Naive thymus-derived CD4-positive, alpha-beta T cell (primary cell): ENCODE measurements at places on chromosomes 3 and 15. TPM values are rescaled to one million over a fixed set of nuclear protein-coding genes. Genes with fewer than 3 reads are reported as not detected.

GRCh38 chr15:38028869-38029268 lies 94.4 kb downstream of the TMCO5A start:
- no peak for DNase-seq
- H3K4me1 ChIP-seq, result no peaks in the 10 kb centered on the region
- no peaks in the 10 kb centered on the region for H3K27me3 ChIP-seq
- no peaks in the 10 kb centered on the region for H3K36me3 ChIP-seq

Gene TM6SF1
- total RNA-seq, result 10.1 and 11.2 TPM in 2 replicates

Gene ATP13A3
- total RNA-seq, result 46.5 TPM

GRCh38 chr15:31442699-31443111 lies 116.1 kb downstream of the KLF13 start:
- no peaks in the 10 kb centered on the region for H3K27me3 ChIP-seq
- H3K27ac ChIP-seq, result no peak overlapping the region
- DNase-seq, result no peak
- H3K36me3 ChIP-seq, result no peaks in the 10 kb centered on the region
- peaks cover 13% of the 10 kb centered on the region for H3K4me1 ChIP-seq

Gene SLCO3A1
- 25.4 TPM for total RNA-seq

DNA sequence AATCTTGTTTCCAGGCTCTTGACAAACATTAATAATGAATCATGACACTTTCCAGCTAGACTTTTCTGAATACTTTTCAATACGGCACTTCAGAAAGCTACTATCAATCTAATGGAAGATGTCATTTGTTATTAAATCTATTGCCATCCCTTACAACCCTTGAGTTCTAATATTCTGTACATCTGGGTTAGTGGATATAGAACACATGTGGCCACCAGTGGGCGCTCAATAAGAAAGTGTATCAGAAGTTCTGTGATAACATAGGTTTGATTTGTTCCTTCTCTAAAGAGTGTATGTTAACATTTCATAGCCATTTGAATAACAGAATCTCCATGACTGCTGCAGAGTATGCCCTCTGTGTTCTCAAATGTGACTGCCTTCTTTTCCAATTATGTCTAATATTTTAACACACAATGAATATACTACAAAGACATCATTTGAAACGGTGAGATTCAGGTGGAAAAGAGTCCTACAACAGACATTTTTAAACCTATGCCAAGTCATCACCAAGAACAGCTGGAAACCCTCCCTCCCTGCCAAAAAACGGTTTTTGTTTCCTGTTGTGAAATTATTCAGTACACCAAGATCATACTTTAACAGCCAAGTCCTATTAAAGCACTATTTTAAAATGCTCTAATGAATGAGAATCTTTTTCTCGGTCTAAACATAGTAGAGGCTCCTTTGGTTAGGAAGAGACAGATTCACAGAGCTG lies 22.2 kb downstream of the ALDH1A2 start:
- no peaks in the 10 kb centered on the region for H3K4me1 ChIP-seq
- no peak overlapping the region for H3K4me3 ChIP-seq
- H3K36me3 ChIP-seq, result no peaks in the 10 kb centered on the region
- H3K27ac ChIP-seq, result no peak overlapping the region
- DNase-seq, result peak; percentile 27
- H3K27me3 ChIP-seq, result no peaks in the 10 kb centered on the region

DNA sequence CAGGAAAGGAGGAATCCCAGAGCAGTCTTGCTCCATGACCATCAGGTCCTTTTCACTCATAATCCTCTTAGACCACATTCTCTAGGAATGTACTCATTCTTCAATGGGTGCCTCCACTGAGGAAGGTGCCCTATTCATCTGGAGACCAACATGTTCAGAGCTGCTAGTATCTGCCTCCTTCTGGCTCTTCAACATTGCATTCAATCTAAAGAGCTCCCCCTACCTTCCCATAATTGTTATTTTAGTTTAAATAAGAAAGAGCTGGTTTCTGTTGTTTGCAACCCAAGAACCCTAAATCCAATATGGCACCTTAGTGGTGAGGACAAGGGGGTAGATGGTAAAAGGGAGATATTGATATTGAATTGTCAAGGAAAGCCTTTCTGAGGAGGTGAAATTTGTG lies 67.6 kb downstream of the SCN11A start:
- no peaks in the 10 kb centered on the region for H3K36me3 ChIP-seq
- H3K4me3 ChIP-seq, result no peak overlapping the region
- no peaks in the 10 kb centered on the region for H3K27me3 ChIP-seq
- H3K27ac ChIP-seq, result no peak overlapping the region
- no peaks in the 10 kb centered on the region for H3K4me1 ChIP-seq

DNA sequence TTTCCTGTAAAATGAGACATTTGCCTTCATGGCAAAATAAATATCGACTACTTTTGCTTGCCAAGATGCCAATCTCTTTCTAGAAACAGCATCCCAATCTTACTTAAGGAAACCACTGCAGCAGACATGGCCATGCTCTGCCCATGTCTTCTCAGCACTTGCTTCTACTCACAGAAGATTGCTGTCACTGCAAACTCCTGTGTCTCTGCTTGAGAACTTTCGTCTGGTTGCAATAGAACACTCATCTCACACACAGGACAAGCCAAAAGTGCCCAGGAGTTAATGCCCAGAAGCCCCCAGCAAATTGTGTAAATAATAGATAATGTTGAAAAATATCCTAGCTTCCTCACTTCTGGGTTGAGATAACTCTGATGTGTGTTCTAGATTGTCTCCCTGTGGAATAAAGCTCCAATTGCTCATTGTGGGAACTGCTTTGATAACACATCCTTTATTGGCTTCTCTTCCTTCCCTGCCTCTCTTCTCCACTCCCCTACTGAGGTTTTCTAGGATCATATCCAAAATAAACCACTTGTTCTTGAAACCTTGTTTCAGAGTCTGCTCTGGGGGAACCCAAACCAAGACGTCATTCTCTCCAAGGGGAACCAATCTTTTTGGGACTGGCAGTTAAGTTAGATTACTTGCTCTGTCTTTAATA lies 156.3 kb upstream of the STRIT1 start:
- no peak for DNase-seq
- no peak overlapping the region for H3K4me3 ChIP-seq
- no peaks in the 10 kb centered on the region for H3K4me1 ChIP-seq
- H3K36me3 ChIP-seq, result no peaks in the 10 kb centered on the region
- no peaks in the 10 kb centered on the region for H3K27me3 ChIP-seq

GRCh38 chr3:50830451-50830850 lies 155.7 kb downstream of the DOCK3 start:
- no peak overlapping the region for H3K27ac ChIP-seq
- H3K4me3 ChIP-seq, result no peak overlapping the region
- H3K36me3 ChIP-seq, result no peaks in the 10 kb centered on the region
- no peaks in the 10 kb centered on the region for H3K27me3 ChIP-seq

GRCh38 chr3:78858174-78858573 lies 909.6 kb downstream of the ROBO1 start:
- H3K4me3 ChIP-seq, result no peak overlapping the region
- H3K4me1 ChIP-seq, result no peaks in the 10 kb centered on the region
- no peaks in the 10 kb centered on the region for H3K27me3 ChIP-seq
- no peak for DNase-seq
- H3K36me3 ChIP-seq, result no peaks in the 10 kb centered on the region

Gene TM4SF4
- total RNA-seq, result not detected

DNA sequence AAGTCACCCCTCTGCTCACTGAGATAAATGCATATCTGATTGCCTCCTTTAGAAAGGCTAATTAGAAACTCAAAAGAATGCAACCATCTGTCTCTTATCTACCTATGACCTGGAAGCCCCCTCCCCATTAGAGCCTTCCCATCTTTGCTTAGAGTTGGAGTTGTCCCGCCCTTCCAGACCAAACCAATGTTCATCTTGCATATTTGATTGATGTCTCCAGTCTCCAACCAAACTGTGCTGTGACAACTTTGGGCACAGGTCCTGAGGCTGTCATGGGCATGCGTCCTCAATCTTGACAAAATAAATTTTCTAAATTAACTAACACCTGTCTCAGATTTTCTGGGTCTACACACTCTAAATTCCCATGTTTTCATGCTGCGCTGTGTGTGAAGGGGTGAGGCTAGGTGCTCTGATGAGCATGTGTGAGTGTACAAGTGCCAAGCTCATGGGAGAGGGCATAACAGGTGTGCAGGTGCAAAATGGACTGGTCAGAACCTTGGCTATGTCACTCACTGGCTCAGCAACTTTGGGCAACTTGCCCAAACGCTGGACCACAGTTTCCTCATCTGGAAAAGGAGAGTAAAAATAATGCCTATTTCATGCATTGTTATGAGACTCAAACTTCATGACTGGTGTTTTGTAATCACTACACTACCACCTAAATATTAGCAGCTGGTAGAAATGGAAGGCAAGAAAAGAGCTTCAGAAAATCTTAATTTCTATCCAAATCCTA lies 7.2 kb downstream of the DAPK2 start:
- DNase-seq, result no peak
- H3K36me3 ChIP-seq, result no peaks in the 10 kb centered on the region
- no peak overlapping the region for H3K27ac ChIP-seq
- no peak overlapping the region for H3K4me3 ChIP-seq

Gene C3orf62
- total RNA-seq, result 10.9 TPM

DNA sequence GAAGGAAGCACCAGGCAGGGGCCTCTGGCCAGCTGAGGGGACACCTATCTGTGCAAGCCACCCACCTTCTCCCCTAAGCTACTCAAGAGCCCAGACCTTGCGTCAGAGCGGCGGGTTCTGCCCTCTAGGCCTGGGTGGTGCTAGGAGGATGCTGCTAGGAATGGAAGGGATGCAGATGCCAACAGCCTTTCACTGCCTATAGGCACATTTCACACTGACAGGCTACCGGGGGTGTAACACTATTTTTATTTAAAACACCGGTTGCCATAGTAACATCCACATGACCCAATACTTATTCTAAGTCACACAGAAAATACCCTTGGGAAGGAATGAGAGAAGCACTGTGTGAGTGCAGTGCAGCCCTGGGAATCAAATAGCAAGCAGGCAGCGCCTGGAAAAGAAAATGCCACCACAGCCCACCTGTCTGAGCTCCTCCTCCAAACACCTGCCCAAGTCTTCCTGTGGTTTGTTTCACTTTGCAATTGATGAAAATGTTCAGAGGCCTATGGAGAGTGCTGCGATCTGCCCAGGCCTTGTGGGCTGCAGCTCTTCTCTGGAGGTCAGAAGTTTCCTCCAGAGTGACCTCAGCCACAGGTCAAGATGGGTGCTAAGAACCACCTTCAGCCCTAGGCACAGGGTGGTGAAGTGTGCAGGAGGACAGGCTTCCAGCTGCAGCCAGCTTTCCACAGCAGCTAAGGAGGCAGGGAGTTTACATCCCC lies 113.5 kb upstream of the TOPAZ1 start:
- H3K27ac ChIP-seq, result no peak overlapping the region
- no peaks in the 10 kb centered on the region for H3K27me3 ChIP-seq
- H3K4me1 ChIP-seq, result no peaks in the 10 kb centered on the region
- DNase-seq, result no peak
- no peaks in the 10 kb centered on the region for H3K36me3 ChIP-seq

GRCh38 chr15:45429941-45430792 lies 51.8 kb upstream of the GATM start:
- no peaks in the 10 kb centered on the region for H3K27me3 ChIP-seq
- H3K4me1 ChIP-seq, result no peaks in the 10 kb centered on the region
- no peak overlapping the region for H3K27ac ChIP-seq
- no peaks in the 10 kb centered on the region for H3K36me3 ChIP-seq

Gene ADAMTS7
- not detected for total RNA-seq

DNA sequence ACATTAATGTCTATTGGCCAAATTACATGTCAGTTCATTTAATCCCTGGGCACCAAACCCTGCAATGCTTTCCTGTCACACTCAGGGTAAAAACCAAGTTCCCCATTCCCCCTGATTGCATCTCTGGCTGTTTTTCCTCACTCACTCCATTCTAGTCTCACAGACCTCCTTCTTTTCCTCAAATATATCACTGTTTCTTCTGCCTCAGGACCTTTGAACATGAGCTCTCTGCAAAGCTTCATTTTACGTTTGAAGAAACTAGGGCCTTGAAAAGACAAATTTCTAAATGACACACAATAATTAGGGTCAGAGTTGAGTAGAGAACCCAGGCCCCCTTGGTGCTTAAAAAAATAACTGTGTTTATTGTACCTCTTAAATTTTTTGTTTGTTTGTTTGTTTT lies 230.6 kb downstream of the THRB start:
- no peaks in the 10 kb centered on the region for H3K27me3 ChIP-seq
- no peak overlapping the region for H3K4me3 ChIP-seq
- H3K36me3 ChIP-seq, result no peaks in the 10 kb centered on the region

Gene MST1R
- 1.2 TPM for total RNA-seq

DNA sequence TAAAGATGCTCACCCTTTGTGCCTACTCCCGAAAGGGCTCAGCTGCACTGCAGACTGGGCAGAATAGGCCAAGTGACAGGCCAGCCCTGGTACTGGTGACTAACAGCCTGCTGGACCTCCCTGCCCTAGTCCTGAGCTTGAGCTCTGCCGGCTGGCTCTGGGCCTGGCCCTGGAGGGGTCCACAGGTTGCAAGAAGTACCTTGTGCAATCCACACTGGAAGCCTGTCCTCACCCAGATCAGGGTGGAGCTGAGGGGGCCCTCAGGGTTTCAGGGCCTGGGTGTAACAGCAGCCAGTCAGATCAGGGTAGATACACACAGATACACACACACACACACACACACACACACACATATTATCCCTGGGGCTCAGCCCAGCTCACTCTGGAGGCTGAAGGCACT lies 27.3 kb upstream of the PLA2G4D start:
- H3K4me1 ChIP-seq, result no peaks in the 10 kb centered on the region
- H3K27me3 ChIP-seq, result no peaks in the 10 kb centered on the region
- no peak overlapping the region for H3K4me3 ChIP-seq

Gene DOCK3
- 2.9 TPM for total RNA-seq

- no peak overlapping the region for H3K27ac ChIP-seq
Observed at GRCh38 chr3:18559331-18559842, 134.2 kb upstream of the SATB1 start.
